ENCODE measurements at places on chromosomes 5 and 9.
A peak's percentile ranks its signal among the peaks of the same experiment; 100 is the strongest.

DNA sequence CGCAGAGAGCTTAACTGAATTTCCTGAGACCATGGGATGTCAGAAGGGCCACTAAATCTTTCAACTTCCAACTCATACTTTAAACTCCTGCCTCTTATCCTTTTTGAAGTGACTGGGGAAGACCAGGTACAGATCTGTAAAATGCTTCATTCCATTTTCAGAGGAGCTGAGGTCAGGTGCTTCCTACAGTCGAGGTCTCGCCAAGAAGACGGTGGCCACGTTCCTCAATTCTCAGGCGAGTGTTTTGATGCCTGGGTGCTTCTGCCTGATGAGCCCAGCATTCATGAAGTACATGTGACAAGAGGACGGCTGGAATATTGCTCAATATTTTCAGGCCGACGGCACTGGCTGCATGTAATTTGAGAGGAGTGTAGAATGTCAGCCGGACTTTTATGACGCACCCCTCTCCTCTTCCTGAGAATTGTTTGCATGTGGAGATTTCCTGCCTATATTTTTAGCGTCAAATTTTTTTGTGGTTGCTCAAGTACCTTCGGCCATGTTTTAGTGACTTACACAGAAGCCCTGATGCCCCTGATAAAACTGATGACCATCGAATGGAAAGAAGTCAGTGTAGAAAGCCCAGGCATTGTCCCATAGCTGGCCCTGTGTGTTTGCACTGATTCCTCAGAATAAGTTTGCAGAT lies 38.8 kb upstream of the GLRX start:
- DNase-seq: peak; percentile 99

DNA sequence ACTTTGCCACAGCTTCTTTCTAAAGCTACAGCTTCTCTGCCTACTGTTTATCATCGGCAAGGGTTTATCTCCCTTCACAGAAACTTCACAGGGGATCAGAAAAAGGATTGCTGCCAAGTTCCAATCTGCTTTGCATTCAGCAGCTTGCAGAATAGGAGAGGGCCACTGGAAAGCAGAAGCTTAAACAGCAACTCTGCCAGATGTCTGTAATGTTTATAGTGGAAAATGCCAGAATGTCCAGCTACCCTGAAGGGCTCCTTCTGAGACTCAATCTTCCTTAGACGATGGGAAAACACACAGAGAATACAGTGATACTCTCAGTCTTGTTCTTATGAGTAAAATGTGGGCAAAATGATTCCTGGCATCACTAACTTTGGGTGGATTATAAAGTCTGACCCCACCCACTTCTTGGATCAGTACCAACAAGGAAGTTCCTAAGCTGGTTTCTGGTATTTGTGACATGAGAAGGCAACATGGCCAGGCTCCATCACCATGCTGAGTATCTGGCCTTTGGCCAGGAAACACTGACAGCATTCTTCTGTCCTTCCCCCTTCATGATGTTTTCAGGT lies 19.0 kb downstream of the STOM start:
- DNase-seq: peak; percentile 96

DNA sequence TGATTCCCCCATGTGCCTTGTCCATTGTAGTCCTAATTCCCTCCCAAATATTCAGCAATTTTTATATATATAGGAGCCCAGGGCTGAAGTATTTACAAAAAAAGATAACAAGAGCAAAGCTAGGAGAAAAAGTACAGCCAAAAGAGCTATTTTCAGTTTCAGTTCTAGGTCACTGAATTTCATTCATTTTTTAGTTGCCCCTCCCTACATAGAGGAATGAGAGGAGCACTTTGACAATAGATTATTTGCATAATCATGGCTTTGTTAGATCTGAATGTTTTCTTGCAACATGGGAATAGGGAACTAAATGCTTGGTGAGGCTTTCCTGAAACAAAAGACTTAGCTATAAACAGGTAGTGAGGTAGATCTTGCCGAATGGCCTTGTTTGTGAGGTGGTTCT lies 15.3 kb upstream of the F2RL2 start:
- DNase-seq: no peak

- no peak for DNase-seq
Measured at GRCh38 chr9:115202181-115202580, 84.2 kb upstream of the TNC start.

DNA sequence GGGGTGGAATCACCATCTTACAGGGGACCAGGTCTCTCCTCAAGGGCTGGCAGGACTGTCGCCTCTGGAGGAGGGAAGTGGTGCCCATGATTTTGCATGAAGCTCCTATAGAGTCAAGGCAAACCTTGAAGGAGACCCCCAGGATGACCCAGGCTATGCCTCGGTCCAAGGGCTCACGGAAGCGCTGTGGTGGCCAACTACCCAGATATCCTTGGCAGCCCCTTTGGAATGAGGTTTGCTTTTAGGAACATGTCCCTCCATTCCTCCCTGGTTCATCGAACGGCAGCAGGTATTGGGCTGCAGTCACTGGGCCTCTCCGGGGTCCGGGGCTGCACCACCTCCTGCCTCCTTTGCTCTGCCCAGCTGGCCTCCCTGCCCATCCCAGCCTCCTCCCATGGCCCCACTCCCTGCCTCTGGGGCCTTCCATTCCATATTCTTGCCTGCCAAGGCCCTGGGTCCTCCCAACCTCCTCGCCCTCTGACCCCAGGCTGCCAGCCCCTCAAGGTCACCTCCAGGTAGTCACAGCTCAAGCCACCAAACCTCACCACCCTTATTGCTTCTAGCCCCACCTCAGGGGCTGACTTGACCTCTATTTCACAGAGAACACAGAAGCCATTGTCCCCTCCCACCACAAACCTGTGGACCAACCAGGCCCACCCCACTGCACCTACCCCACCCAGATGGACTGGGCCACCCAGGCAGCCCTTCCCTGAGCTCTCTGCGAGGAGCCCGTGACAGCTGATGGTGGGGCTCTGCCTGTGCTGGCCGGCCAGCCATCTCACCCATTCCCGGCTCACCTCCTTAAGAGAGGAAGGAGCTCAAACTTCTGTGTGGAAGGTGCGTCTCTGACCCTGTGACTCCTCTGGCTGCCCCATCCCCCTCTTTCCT lies 3.6 kb upstream of the IL3 start:
- no peak for DNase-seq

DNA sequence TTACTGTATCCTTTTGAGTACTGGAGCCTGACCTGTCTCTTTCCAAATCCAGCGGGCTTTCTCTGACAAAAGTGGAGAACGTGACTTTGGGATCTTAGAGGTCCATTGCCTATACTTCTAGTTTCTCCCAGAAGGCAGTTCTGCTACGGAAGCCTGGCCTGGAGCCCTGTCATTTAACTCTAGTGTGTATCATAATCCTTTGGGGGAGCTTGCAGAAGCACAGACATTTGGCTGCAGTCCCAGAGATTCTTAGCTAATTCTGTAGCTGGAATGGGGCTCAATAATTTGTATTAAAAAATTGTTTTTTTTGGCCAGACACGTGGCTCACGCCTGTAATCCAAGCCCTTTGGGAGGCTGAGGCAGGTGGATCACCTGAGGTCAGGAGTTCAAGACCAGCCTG lies 3.0 kb downstream of the HARS2 start:
- no peak for DNase-seq

DNA sequence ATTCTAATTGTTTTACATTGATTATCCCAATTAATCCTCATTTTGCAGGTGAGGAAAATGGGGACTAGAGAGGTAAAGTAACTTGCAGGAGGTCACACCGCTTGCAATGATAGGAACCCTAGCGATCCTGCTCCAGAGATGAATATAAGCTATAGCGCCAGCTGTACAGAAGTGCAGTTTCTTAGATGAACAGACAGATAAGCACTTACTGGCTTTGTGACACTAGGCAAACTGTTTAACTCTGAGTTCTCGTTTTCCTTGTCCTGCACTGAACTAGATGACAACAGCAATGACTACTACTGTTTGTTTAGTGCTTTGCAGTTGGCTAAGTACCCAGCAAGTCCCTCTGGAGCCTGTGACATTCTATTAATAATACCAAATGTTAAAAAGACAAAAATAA lies 11.1 kb downstream of the LHX6 start:
- no peak for DNase-seq

DNA sequence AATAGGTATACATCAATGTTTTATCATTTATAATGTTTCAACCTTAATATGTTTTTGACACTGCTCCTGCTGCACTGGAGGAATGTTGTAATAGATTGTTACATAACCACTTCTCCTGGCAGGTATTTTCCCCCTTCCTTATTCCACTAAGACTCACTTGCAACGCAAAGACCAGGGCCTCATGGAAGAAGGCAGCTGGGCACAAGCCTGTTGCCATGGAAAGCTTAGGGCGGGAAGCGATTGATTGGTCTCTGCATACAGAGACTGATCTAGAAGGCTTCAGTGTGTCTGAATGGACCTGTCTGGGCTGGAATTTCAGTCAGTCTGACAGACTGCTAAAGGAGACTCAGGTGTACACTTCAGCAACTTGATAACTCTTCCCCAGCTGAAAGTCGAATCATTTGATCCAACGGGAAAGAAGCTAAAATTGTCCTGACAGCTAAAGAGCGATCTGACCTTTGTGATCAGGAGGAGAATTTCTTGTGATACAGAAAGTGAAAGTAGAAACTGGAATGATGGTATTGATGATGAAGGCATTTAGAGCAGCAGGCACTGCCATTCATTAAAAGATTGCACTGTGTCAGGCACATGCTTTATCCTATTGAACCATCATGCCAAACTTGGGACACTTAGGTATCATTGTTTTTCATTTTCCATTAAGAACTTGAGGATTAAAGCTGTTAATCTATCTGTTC lies 65.1 kb downstream of the GRIA1 start:
- DNase-seq: no peak

GRCh38 chr9:109912726-109913460 lies 132.9 kb downstream of the PALM2AKAP2 start:
- DNase-seq: peak; percentile 36

DNA sequence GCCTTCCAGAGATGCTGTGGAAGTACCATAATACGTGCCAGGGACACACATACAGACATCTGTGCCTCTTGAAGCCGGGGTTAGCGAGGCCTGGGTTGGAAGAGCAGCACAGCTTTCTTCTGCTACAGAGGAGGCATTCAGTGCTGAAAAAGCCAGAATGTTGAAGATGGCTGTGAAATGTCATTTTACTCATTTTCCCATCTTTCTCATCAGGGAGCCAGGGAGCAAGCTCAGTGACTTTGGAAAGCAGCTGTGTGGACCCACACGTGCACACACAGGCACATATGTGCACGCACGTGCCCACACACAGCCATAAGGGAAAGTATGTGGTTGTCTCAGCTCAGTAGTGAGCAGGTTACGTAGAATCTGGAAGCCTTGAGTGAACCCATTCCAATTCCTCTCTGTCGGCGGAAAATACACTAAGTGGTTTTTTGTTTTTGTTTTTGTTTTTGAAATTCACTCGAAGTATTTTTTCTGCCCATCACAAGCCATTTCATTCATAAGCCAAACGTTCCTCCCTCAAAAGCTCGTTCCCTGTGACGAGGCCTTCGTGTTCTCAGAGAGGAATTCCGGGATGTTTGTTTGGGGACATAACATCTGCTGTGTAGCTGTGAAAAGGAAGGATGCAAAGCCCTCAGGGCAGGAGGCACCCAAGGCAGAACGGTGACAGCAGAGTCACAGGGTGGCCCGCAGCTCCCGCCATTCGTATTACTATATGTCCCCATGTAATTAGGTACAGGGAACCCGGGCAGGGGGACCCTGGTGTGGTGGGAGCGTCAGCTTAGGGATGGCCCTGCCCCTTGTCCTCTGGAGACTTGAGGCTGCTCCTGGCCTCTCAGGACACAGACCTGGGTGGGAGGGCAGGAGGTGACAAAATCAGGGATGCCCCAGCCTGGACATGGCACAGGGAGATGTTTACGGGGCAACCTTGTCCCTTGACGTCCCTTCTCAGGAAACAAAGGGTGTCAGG lies 29.0 kb upstream of the ANKRD33B start:
- no peak for DNase-seq

- no peak for DNase-seq
Measured at GRCh38 chr5:78771260-78772205, 123.0 kb upstream of the LHFPL2 start.

DNA sequence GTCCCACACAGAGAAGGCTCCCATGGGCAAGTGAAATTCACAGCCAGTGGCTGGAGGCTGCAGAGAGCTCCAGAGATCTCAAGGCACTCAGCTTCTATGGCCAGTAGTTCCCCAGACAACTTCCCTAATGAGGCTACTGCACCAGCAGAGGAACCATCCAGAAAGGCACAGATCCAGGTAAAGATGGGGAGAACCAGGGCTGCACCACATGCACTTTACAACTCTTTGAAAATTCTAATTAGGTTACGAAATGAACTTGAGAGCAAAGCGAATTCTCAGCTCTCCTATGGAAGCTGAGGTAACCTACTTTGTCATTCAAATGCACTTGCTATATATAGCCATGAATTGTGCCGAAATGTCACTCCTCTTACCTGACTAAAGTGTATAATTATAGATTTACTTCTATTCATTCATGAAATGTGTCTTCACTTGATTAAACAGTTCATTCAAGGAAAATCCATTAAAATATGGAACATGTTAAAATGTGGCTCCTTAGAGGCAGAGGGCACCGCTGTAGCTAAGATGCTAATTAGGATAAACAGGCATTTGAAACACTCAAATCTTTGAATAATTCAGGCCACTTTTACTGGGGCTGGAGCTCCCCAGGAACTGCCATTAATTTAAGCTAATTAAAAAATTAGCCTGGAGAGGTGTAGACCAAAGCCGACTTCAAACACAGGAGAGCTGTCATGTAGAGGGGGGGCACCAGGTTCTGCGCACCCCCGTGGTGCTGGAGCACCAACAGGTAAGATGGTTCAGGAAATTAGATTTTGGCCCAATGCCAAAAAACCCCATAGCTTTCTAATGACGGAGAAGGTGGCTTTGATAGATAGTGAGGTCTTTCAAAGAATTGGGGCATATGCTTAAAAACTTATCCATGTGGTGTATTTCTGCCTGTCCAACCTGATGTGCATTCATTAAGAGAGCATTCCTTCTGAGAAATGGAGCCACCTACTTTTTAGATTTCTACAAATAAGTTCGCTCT lies 204.1 kb downstream of the GABBR2 start:
- no peak for DNase-seq

- DNase-seq: no peak
Measured at GRCh38 chr5:119059740-119060255, 11.1 kb upstream of the DMXL1 start.

- DNase-seq: no peak
Measured at GRCh38 chr9:93390953-93391515, 60.5 kb upstream of the FAM120A start.

DNA sequence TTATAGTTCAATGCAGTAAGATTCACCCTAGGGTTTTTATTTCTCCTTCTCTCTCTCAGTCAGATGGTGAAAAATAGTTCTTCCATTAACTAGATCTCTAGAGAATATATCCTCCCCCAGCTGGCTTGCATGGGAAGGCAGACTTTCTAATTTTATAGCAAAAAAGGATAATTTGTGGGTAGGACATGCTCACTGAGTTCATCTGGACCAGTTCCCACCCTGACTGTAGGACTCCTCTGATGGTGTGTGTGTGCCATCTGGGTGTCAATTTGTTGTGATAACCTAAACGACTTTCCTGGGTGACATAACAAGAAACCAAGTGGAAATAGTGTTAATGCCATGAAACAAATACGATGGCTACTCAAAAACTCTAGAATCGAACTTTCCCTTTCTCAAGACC lies 44.9 kb downstream of the APBA1 start:
- DNase-seq: no peak

GRCh38 chr5:18202164-18202563 lies 567.9 kb downstream of the TAF11L14 start:
- no peak for DNase-seq

- no peak for DNase-seq
Measured at GRCh38 chr5:111387361-111387760, 125.0 kb downstream of the STARD4 start.

All from fibroblast of skin of right biceps (primary cell).